Stimulated activated CD4-positive, alpha-beta T cell treated with anti-CD3 and anti-CD28 coated beads, Interleukin-1b, Interleukin-23, amount 100 ng/mL, for 48 hours (primary cell): ENCODE measurements at places on chromosomes 5 and 9.

GRCh38 chr9:119216651-119217331 is 152.4 kb downstream of the BRINP1 start:
- DNase-seq = no peak

GRCh38 chr5:109792613-109793012 is 102.9 kb downstream of the MAN2A1 start:
- DNase-seq = no peak

DNA sequence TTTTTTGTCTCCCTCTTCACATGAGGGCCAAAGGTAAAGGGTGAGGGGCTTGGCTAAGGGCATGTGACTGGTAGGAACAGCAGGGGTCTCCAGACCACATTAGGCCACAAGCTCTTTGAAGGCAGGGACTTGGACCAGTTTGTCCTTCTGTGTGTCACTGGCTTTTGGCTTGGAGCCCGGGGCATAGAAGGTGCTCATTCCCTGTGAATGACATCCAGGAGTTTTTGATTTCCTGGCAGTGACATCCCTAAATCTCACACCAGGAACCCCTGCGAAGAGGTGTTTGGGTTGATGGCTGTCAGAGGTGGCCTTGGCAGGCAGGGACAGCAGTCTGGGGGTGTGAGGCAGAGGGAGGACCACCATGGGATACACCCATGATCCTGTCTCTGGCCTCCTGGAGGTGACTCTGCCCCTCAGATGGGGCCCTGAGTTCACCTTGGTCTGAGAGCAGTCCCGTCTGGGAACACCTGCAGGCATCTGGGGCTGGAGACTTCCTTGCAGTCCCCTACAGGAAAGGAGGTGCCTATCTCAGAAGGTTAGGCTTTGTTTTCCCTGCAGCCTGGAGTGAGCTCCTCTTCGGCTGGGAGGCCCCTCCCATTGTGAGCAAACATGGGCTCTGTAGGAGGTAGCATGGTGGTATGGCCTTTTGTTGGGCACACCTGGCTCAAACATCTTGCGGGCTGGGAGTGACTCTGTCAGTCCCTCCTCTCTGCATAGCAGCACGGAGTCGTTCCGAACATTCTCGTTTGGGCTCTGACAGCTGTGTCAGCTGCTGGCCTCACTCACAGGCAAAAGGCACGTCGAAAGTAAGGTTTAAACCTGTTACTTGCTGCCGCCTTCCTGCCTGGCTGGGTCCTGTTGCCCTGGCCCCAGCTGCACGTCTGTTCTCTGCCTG is 38.6 kb upstream of the PITX1 start:
- DNase-seq = no peak

- DNase-seq = no peak
Observed at GRCh38 chr5:80195837-80196400, 59.9 kb downstream of the SERINC5 start.

DNA sequence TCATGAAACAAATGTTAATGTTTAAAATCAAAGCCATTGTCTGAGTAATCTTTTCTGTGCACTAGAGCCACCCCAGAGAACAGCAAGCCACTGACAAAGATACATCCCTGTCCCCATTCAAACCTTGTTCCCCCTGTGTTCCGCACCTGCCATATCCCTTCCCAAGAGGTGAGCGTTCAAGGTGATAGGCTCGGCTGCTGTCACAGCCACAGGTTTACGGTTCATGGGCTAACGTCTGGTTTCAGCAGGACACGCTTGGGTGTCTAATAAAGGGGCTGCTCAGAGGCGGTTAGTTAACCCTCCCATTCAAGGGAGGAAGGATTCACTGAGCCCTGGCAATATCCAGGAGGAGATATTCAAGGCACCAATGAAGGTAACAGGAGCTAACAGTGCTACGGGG is 24.5 kb upstream of the LAMC3 start:
- DNase-seq = no peak

GRCh38 chr9:94872891-94873511 is 146.5 kb downstream of the AOPEP start:
- DNase-seq = no peak

DNA sequence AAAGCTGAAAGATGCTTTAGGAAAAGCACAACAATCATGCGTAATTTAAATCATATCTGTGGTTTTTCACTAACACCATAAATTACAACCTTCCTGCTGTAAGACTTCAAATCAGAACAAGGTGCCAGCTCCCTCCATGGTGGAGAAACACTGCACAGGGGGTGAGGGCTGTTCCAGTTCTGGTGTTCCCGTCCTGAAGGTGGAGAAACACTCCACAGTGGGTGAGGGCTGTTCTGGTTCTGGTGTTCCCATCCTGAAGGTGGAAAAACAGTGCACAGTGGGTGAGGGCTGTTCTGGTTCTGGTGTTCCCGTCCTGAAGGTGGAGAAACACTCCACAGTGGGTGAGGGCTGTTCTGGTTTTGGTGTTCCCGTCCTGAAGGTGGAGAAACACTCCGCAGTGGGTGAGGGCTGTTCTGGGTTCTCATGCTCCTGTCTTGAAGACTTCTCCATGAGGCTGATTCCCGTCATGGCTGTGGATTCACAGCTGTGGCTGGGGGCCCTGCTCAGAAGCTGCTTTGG is 12.9 kb downstream of the PLEKHG4B start:
- DNase-seq = no peak

DNA sequence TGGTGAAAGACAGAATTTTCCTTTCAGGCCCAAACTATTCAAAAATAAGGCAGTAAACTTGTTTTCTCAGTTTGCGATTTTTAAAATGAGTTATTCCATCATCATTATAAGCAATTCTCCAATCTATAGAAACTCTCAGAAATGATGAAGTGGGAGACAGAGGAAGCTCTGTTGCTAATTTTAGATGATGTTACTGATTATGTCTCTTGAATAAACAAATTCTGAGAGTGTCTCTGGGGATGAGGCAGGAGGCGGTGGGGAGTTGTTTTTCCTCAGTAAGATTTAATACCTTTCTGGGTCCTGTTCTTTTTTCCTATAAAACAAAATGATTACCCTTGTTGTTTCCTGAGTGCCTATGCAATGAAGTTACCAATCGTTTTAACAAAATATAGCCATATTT is 43.9 kb upstream of the TEX48 start:
- no peak for DNase-seq

DNA sequence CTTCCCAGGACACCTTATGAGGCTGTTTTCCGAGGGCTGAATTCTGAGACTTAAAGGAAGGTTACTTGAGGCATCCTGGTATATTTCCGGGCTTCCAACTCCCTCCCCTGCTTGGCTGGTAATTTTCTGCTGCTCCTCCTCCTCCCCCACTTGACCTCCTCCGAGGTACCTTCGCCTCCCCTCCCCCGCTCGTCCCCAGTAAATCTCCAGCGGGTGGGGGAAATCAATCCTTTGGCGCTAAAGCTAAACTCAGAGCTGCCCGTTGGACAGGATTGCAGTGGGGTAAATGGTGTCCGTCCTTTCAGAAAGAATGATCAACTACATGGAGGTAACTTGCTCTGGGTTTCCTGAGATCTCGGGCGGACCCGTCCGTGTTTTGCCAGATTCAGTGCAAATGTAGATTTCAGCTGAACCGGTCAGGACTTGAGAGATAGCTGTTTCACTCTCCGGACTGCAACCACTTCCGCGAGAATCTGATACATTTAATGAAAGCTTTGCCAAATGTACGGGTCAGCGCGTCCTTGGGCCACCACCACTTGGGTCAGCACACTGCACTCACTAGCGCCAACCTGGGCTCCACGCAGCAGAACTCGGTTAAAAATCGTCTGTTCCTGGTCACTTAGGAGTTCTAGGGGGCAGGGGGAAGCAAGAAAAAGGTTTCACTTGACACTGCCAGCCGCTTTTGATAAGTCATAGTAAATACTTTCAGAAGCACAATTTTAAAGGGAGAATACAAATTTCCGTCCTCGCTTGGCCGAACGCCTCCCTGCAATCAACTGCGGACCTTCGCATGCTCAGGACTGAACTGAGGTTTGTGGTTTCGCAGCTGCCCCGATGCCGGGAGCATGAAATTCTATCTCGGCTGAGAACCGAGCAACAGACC is 4.6 kb upstream of the ISL1 start:
- no peak for DNase-seq

- DNase-seq = no peak
Observed at GRCh38 chr5:435156-435790, 7.7 kb upstream of the EXOC3 start.

DNA sequence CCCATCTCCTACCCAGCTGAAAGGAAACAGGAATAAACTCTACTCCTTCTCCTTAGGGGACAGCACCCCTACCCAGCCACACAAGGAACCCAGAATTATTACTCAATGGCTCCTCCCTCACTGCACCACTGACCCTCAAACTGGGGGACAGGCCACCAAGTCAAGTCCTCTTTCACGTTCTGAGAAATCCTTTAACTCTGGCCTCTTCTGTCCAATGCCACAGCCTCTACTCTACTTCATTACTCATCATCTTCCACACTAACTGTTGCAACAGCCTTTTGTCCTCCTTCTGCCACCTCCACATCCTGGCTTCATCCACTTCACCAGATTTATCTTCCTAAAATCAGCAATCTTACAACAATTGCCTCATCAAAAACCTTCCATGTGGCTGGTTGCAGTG is 6.8 kb downstream of the TTC39B start:
- no peak for DNase-seq

- DNase-seq = no peak
Observed at GRCh38 chr9:79663878-79664277, 92.1 kb downstream of the TLE4 start.

DNA sequence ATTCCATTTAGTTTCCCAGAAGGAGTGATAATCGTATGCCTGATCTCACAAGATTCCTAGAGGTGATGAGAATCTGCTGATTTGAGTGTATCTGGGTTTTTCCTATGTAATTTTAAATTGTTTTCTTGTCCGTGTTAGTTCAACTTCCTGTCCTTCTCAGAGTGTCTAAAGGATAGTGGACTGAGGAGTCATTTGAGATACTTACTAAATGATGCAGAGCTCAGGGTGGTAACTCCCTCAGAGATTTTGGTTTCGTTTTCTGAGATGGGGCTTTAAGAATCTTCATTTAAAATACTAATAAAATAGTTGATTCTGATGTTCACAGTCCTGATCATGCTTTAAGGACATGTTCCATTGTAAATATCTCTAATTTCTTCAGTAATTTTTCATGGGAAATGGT is 30.3 kb downstream of the MELK start:
- no peak for DNase-seq

GRCh38 chr5:136006761-136007251 is 22.0 kb upstream of the TGFBI start:
- DNase-seq = no peak

DNA sequence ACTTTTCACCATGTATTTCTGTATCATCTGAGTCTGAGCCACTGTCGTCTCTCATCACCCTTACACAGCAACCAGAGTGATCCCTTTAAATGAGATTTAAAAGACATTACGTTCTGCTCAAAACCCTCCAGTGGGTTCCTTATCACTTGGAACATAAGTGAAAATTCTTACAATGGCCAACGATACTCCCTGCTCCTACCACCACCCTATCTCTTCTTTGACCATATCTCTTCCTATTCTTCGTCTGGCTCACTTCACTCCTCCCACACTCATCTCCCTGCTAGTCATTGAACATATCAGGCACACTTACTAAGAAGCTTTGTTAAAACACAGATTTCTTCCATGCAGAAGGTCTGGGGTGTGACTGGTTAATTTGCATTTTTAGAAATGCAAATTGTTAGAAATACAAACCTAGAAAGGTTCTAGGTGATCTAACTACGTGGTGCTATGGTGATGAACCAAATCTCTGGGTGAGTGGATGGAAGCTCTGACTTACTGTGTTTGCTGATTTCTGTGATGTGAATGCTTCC is 166.6 kb upstream of the CD180 start:
- DNase-seq = no peak

- no peak for DNase-seq
Observed at GRCh38 chr9:4553951-4554381, 63.7 kb downstream of the SLC1A1 start.

DNA sequence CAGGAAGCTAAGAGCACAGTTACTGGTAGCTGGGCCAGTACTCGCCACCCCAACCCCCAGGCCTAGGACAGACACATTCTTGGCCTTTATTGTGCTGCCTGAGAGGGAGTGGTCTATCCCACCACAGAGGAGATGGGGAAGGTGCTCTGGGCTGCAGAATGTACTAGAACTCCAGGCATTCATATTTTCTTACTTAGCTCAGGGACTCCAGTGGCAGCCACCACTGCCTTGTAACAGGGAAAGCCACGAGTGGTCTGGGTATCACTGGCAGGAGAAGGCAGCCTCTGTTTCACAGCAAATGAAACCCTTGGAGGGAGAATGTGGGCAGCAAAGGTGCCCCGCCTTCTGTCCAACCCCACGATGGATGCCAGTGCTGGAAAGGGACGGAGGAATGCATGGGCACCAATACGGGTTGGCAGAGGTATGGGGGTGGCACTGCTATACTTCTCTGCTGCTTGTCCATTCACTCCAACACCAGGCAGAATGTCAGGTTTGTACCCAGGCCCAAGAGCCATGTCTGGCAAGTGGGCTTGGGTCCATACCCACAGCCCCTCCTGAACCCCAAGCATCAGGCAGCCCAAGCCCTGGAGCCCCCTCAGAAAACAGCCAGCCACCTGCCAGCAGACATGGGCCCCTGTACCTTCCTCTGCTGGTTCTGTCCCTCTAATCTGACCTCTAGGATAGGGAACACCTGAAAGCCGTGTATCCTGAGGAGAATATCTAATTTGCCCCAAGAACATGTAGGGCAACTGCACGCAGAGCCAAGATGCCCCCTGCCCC is 4.6 kb downstream of the SEPTIN8 start:
- DNase-seq = no peak

GRCh38 chr5:144028636-144029035 is 141.8 kb downstream of the YIPF5 start:
- DNase-seq = no peak

DNA sequence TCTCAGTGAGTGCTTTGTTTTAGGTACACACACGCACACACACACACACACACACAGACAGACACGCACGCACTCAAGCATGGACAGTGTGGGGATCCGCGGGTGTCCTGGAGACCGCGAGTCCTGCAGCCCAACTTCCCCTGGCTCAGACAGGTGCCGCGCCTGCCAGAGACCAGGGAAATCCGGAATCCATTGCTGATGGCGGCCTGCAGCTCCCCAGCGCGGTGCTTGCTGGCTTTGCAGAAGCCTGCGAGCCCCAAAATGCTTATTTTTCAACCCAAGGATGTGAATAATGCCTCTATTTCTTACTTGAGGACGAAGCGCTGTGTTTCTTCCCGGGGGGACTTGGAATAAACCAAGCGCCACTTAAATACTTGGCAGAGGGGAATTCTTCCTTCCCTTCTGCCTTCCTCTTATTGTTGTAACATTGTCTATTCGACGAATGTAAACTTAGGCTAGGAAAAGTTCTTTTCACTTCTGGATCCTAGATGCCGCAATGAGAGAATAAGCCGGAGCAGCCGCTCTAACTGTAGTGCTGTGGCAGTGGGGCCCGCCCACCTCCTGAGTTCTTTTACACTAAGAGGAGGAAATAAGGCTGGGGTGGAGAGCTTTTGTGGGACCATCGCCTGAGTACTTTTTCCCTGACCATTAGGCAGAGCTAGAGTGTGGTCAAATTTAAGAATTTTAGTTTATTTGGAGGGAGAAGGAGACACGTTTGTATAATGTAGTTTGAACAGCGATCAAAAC is 802 bp downstream of the ITGA2 start:
- DNase-seq = peak; percentile 23

DNA sequence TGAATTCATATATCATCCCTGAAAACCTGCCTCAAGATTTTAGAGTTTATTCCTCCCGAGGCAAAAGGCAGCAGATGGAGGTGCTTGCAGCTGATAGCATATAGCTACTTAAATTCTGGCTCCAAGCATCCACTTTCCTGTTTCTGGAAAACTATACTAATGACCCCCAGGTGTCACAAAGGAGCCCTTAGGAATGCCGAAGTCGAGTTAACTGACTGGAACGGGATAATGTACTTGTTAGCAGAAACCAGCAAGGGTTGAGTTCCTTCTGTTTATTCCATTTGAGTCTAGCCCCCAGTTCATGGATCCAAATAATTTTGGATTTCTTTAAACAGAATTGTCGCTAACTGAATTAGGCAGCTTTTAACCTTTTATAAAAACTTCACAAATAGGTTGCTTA is 44.5 kb downstream of the PTTG1 start:
- no peak for DNase-seq
